ENCODE measurements at places on chromosomes 16 and 17.

DNA sequence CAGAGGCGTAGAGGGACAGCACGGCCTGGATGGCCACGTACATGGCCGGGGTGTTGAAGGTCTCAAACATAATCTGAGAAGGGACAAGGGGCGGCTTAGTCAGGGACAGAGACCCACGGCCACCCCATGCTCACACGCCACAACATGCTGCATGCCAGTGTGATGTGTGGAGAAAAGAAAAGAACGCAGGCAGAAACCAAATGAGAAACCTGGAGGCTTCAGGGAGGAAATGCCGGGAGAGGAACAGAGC is 1.1 kb downstream of the ACTG1 start:
- no peak for DNase-seq

GRCh38 chr16:67873435-67874370 is 851 bp downstream of the EDC4 start:
- DNase-seq: no peak

GRCh38 chr17:80212511-80212910 is 7.6 kb downstream of the SGSH start:
- DNase-seq: no peak

DNA sequence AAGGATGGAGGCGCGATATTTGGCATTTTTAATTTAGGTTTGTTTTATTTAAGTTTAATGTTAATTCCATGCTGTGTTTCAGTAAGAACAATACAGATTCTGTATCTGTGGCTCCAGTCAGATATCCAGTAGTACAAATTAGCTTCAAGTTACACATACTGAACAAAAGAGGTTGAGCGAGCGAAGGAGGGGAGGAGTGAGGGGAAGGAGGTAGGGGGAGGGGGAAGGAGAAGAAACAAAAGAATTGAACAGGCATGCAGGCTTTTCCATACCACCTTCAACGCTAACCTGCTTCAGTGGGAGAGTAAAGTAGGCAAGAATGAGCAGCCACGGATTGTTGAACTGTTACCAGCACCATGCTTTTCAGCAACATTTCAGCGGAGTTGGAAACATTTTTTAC is 55.5 kb downstream of the YWHAE start:
- DNase-seq: no peak

GRCh38 chr16:54962045-54962444 is 31.4 kb downstream of the IRX5 start:
- DNase-seq: no peak

DNA sequence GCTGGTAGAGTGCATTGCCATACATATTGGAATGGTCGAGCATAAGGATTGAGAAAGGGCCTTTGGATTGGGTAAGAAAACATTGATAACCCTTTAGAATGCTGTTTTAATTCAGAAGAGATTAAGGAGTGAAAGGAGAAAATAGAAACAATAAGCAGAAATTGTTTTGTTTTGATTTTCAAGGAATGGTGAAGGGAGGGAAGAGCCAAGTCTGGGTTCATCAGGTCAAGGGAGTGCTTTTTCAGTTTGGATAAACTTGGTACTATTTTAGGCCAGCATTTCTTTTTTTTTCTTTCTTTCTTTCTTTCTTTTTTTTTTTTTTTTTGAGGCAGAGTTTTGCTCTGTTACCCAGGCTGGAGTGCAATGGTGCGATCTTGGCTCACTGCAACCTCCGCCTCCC is 50.3 kb downstream of the SNTB2 start:
- DNase-seq: no peak

GRCh38 chr17:77160091-77160874 is 19.5 kb downstream of the SEC14L1 start:
- no peak for DNase-seq

DNA sequence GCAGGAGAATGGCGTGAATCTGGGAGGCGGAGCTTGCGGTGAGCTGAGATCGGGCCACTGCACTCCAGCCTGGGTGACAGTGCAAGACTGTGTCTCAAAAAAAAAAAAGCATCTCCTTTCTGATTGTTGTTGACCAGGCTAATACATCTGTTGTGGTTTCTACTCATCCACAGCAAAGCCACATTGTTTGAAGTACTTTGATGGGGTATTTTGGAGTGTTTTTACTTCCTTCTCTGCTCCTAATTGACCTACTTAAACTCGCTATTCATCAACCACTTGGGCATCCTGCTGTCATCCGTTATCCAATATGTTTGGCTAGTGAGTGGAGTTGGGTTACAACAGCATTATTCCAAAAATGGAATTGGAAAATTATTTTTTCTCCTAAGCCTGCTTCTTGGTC is 3.5 kb upstream of the CDC27 start:
- DNase-seq: peak; percentile 51

DNA sequence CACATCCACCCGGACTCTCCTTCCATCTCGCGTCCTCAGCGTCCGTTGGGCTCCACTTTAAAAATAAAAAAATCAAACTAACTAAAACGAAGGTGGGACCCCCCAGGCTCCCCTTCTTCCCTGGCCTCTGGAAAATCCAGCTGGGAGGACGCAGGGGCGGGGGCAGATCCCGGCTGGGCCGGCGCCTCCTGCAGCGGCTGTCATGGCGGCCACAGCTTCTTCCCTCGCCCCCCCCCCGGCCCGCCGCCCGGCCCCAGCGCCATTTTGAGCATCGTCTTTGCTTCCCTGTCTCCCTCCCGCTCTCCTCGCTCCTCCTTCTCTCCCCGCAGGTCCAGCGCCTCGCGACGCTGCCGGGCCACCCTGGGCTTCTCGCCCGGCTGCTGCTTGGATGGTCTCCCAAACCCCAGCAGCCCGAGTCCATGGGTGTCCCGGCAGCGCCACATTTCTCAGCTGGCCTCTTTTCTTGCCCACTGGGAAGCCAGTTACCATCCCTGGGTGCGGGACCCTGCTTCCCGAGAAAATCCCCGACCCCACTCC is 3.3 kb downstream of the HOXB2 start:
- DNase-seq: no peak

DNA sequence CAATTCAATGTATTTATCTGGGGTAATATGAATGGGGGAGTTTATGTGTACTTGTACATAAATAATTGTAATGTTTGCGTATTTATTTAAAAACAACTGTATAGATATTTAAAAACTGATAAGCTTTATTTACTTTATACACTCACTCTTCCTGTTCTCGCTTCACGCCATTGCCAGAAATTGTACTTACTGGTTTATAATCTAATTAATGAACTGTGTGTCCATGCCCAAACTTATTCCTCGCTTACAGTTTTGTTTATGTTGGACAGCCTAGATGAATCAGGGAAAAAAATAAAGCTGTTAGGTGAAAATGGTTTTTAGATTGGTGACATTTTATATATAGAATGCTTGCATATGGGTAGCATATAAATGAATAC is 30.8 kb downstream of the AATF start:
- DNase-seq: no peak

DNA sequence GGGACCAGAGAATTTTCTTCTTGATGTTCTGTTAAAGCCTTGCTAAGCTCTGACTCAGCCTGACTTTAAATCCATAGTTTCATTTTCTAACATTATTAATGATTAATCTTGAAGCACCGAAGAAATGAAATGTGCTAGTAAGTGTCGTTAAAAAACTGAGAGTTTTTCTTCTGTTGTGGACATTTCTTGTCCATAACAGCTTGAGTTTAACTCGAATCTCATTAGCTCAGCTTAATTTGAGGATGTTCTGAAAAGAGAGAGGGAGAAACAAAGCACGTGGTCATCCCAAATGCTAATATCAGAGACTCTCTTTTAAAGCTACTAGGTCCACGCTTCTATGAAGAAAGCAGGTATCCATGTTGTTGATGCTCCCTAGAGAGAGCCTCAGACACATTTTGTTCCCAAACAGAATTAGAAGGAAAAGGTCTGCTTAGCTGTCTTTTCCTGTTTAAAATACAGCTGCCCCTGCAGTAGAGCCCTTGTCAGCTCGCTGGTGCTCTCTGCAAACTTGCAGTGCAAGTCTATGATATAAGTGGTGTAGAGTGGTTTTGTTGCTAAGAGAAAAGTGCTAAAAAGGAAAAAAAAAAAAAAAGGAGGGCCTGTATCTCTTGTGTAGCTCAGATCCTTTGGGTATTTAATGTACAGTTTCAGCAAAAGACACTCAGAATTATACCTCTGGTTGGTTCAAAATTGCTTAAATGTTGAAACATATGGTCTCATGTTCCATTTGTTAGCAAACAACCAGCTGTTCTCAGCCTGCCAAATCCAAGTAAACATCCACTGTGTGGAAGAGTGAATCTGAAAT is 191.1 kb upstream of the TBX2 start:
- peak; percentile 77 for DNase-seq

- peak; percentile 73 for DNase-seq
These were observed 47.3 kb downstream of the MIS12 start for GRCh38 chr17:5533486-5534315.

- DNase-seq: no peak
These were observed 581 bp downstream of the CHST5 start for GRCh38 chr16:75535211-75535843.

GRCh38 chr17:6374761-6375312 is 60.1 kb downstream of the AIPL1 start:
- peak; percentile 86 for DNase-seq

- DNase-seq: no peak
These were observed 326.3 kb downstream of the XYLT1 start for GRCh38 chr16:17144431-17144830.

- DNase-seq: peak; percentile 68
These were observed 25.2 kb upstream of the USP36 start for GRCh38 chr17:78865682-78866390.

DNA sequence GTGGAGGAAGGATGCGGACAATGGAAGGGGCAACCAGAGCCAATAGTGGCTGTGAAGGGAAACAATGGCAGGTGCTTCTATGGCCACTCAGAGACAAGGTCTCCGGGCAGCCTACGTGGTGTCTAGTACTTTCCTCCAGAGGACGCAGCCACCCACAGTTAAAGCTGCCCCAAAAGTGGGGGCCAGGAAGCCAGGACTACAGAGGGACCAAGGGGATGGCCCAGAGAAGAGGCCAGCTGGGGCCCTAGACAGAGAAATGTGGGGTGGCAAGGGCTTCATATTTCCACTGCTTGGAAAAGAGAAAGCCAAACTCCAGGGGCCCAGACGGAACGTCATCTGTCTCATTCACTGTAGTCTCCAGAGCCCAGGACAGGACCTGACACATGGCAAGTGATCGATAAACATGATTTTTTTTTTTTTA is 837 bp upstream of the PER1 start:
- no peak for DNase-seq

- peak; percentile 32 for DNase-seq
These were observed 333.1 kb downstream of the FOXL1 start for GRCh38 chr16:86911437-86911958.

Measured in renal cortical epithelial cell (primary cell).